Stimulated activated CD4-positive, alpha-beta T cell treated with anti-CD3 and anti-CD28 coated beads, Interleukin-2, amount 100 ng/mL, for 48 hours (primary cell): ENCODE measurements at places on chromosomes 16 and 17.

DNA sequence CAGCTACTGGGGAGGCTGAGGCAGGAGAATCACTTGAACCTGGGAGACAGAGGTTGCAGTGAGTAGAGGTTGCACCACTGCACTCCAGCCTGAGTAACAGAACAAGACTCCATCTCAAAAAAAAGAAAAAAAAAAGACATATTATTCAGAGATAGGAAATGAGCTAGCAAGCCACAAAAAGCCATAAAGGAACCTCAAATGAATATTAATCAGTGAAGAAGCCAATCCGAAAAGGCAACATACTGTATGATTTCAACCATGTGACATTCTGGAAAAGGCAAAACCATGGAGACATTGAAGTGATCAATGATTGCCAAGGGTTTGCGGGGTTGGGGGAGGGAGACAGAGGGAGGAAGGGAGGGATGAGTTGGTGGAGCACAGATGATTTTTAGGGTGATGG, 8.4 kb upstream of the EXOC7 start:
- DNase-seq: no peak

GRCh38 chr17:68489919-68490318, 22.3 kb upstream of the PRKAR1A start:
- DNase-seq: no peak

GRCh38 chr17:80101011-80101945, at the start of gene GAA:
TSS of gene GAA (plus strand) at chr17:80101581. CDS start at chr17:80104587, 3,006 bp downstream.
- peak; percentile 82 for DNase-seq

DNA sequence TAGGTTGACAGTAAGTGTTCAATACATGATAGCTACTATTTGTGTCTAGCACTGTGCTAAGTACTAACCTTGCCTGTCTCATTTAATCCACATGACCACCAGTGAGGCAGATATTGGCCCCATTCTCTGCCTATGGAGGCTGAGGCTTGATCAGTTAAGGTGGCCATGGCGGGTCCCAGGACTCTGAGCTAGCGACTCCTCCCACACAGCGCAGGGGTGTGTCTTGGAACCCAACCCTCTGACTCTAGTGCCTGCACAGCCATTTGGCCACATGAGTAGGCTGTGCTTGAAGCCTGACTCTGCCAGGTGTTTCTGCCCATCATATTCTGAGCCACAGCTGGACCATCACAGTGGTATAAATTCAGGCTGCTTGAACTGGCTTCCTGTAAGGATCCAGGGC, 6.4 kb downstream of the NHERF1 start:
- no peak for DNase-seq

GRCh38 chr16:88803264-88803987, at the start of gene CDT1:
TSS of gene CDT1 (plus strand) at chr16:88803789. CDS start at chr16:88803832, 43 bp downstream.
- peak; percentile 92 for DNase-seq

DNA sequence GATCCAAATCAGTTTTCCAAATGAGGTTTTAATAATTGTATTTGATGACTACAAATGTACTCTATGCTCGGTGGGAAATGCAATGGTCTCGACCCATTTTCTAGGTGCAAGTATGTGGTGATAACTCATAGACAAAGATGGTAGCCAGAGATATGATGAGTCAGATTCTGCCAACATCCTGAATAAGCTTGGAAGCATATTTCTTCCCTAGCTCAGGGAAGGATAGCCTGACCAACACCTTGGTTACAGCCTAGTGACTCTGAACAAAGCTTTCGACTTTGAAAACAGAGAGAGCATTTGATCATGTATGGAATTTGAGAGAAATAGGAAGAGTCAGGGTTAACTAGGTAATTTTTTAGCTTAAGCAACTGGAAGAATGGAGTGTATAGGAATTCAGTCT, 128.3 kb upstream of the MYOCD start:
- DNase-seq: no peak

DNA sequence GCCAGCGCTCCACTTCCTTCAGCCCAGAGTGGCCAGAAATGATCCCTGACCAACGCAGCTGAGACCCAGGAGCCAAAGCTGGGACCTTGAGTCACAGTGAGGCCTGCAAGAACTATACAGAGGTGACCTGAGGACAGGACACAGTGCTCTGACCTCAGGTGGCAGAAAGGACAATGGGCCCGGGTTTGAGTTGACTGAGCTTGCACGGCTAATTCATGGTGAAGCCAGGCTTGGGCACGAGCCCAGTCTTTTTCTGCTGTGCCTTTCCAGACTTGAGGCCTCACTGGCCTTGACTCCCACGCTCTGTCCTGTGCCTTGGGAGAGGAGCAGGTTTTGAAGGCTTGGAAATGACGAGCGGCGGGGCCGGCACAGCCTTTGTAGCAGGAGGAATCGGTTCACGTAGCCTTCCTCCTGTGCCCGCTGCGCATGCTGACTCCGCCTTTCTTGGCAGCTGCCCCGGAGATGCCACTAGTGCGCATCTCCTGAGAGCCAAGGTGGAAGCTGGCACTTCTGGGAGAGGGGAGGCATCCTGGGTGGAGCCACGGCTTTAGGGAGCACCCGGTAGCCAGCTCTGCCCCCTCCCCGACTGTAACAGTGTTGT, 34.9 kb downstream of the NDEL1 start:
- DNase-seq: no peak

- DNase-seq: no peak
Observed at GRCh38 chr17:79622776-79623175, 11.9 kb upstream of the RBFOX3 start.

GRCh38 chr17:50311112-50311460, 34.8 kb upstream of the XYLT2 start:
- DNase-seq: no peak

GRCh38 chr17:68199837-68200688, 47.8 kb upstream of the AMZ2 start:
- DNase-seq: no peak

DNA sequence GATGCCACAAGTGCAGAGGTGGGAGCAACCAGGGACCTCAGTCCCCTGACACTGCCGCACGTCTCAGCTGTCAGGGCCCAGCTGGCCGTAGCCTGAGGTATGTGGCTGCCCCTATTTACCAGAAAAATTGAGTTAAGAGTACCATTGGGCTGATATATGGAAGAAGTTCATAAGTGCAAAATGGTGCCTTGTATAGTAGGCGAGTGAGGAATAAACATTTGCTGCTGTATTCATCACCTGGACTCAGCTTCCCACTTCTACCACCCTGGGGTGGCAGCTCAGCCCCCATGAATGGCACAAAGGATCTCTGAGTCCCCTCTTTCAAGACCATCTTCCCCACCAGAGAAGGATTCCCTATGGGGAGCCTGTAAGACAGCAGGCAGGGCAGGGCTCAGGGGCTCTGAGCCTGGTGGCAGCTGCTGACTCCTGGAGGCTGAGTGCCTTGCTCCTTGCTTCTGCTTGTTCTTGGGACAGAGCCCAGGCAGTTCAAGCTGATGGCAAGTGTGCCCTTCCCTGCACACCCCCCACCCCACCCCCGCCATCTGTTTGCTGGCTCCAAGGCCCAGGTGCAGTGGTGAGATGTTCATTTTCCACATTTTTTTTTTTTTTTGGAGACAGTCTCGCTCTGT, 29.0 kb downstream of the TRPV2 start:
- no peak for DNase-seq

DNA sequence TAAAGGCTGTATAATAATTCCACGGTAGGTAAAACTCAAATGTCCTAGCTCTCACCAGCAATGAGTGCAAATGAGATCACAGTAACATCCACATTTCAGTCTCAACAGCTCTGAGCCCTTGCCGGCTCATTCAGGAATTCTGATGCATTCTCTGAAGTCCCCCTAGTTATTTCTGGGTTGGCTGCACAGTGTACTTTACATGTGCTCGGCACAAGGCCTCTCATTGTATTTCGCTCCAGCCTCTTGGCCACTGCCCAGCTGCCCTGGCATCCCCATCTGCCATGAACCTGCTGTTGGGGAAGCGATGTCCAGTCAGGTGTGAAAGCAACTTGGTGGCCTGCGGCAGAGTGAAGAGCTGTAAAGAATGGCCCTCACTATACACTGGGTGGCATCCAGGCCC, 14.3 kb downstream of the PRCD start:
- DNase-seq: no peak

GRCh38 chr17:22265807-22266206, 573.5 kb downstream of the KCNJ18 start:
- no peak for DNase-seq

DNA sequence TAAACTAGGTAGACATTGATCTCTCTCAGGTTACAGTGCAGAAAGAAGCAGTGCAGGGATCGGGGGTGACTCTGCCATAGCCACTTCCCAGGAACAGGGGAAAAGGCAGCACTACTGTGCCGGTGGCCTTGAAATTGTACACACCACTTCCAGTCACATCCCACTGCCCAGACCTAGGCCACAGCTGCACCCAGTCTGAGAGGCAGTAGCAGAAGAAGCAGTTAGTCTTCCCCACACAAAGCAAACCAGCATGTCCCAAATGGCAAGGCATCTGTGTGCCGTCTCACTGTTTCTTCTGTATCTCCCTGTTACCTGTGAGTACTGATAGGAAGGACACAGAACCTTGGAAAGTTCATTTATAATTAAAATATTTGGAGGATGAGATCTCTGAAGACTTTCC, 47.0 kb downstream of the TMC6 start:
- no peak for DNase-seq

DNA sequence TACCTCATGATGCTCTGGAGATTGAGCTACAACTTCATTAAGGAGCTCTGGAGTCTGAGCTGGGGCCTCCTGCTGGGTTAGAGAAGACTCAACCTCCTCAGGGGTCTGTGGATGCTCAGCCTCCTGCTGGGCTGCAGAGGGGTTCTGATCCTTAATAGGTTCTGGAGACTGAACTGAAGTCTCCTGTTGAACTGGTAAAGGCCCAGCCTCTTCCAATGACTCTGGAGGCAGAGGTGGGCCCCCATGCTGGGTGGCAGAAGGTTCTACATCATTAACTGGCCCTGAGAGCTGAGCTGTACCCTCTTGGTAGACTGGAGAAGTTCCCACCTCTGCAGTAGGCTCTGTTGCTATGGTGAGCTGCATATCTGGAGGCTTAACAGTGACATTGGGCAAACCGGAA, 48.1 kb upstream of the TMEM97 start:
- DNase-seq: no peak

DNA sequence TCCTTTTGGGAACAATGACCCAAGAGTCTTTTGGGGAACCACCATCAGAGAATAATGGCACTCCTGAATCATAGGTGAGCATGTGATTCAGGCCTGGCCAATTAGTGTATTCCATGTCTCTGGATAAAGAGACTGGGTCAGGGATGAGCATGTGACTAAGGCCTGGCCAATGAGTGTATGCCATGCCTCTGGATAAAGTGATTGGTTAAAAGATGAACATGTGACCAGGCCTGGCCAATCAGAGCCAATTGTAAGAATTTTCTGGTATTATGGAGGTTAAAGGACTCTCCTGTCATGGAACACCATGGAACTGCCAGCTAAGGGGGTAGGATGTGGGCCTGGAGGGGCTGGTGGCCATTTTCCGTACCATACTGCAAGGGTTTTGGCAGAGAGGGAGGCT, 194.3 kb downstream of the C16orf78 start:
- no peak for DNase-seq

GRCh38 chr17:78944026-78944425, 18.8 kb upstream of the TIMP2 start:
- DNase-seq: no peak

- DNase-seq: peak; percentile 18
Observed at GRCh38 chr16:17414421-17414820, 56.3 kb downstream of the XYLT1 start.

- DNase-seq: no peak
Observed at GRCh38 chr16:2987833-2988232, 7.6 kb upstream of the PKMYT1 start.

DNA sequence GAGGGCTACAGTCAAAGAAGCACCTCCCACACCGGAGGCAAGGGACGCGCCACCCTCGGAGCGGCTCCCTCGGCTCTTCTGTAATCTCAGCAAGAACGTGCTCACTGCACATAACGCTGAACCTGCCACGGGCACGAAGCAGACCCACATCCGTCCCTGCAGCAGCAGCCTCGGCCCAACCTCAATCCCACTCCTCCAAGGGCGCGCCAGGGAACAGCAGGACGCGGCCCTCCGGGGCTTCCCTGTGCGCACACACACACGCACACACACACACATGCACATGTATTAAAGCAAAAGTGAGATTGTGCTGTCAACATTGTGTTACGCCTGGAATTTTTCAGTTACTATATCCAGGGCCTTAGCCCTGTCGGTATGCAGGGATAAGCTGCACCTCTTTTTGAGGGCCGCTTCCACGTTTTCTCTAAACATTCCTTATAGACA, 54.0 kb downstream of the TBC1D16 start:
- no peak for DNase-seq

DNA sequence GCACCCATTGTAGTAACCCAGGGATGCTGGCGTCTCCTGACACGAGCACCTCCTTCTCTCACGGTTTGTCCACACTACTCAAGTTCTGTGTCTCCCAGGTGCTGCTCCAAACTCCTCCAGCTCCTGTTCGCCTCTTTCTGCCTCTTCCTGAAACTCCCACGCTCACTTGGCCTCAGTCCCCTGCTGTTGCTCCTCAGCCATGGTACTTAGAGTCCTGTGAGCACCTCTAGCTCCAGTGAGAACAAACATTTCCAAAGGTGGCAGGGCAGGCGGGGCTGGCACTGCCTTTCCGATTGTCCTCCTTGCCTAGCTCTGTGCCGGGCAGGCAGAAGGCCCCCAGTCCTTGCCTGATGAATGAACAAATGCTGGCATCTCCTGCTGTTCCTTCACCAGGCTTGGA, 146.1 kb downstream of the SDK2 start:
- no peak for DNase-seq

DNA sequence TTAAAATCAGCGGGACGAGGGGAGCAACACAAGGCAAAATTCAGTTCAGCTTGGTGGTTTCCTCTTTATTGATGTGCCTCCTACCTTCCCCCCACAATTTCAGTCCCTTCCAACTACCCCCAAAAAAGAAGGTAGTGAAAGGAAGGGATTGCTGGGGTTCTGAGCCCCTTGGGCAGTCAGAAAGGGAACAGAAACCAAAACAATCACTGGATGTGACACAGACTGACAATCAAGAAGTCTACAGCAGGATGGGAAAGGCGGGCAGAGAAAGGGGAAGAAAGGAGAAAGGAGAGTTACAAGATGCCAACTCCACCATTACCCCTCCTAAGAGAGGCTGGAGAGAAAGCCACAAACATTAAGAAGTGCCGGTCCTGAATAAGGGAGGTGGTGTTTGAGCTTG, 1.1 kb upstream of the PHF23 start:
- no peak for DNase-seq

DNA sequence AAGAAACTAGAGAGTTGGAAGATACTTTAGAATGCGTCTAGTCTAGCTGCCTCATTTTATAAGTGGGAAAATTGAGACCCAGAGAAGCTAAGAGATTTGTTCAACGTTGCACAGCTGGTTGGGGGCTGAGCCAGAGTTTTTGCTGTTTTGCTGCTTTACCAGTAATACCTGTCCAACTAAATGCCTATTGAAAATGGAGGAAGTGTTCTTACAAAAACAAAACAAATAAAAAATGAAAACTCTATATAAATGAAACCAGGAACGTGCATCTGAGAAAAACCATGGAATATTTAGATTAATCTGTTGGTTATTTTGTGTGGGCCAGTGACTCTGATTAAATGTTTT, 13.8 kb downstream of the NLK start:
- DNase-seq: no peak

- DNase-seq: no peak
Observed at GRCh38 chr17:81267390-81268067, 27.6 kb downstream of the SLC38A10 start.
